CD4-positive, alpha-beta T cell treated with Interferon alpha-2 for 1 hour (primary cell): ENCODE measurements at places on chromosomes 12 and 14.

DNA sequence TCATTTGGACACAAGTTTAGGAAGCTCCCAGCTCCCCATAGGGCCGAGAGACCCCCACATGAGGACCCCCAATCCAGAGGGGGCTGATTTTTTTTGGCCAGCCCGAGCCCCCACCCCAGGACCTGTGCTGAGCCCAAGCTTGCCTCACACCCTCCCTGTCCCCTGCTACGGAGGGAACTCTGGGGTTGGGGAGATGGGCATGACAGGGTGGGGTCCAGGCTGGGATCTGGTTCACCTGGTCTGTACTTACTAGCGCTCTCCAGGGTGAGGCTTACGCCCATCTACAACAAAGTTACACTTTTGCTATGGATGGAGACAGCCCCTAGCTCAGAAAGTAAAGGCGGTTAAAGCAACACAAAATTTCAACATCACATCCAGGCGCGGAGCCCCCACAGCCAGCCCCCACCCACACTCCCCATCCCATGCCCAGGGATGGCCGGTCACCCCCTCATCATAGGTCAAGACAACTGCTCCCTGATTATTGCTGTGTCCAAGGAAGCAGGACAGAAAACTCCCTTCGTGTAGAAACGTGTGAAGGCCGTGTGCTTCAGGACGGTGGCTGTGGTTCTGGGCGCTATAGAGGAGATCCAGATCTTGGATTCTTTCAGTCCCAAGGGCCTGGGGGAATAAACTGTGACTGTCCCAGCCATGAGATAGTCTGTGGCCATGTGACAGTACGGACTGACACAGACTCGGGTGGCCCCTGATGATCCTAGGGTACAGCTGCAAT is 10.7 kb downstream of the SLC25A29 start:
- no peak for DNase-seq

GRCh38 chr12:78880078-78880477 is 15.5 kb downstream of the SYT1 start:
- DNase-seq = no peak

DNA sequence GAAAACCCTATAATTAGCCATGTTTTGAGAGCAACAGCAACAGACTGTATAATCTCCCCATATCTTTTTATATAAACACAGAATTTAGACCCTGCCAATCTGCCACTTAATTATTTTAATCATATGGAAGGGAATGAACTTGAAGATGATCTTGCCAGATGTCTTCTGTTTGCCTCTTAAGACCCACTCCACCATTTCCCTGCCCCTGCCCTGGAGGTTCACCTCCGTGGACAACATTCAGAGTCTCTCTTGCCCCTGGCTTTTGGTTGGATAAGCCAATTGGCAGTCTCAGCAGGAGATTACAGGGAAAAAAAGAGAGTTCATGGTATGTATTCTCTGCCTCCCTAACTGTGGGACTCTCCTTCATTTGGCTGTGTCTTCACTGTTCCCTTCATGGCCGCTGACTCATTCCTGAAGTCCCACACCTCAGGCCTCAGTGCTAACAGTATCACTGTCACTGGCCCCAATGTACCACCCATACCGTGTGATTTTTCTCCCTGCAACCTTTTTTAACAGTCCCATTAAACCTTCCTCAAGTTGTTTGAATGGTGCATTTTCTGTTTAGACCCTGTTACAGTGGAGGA is 184.8 kb downstream of the PIK3C2G start:
- DNase-seq = no peak

- DNase-seq = no peak
Measured at GRCh38 chr12:19577281-19577530, 137.9 kb downstream of the AEBP2 start.

GRCh38 chr12:109600481-109600880 is 26.9 kb downstream of the MVK start:
- DNase-seq = no peak

DNA sequence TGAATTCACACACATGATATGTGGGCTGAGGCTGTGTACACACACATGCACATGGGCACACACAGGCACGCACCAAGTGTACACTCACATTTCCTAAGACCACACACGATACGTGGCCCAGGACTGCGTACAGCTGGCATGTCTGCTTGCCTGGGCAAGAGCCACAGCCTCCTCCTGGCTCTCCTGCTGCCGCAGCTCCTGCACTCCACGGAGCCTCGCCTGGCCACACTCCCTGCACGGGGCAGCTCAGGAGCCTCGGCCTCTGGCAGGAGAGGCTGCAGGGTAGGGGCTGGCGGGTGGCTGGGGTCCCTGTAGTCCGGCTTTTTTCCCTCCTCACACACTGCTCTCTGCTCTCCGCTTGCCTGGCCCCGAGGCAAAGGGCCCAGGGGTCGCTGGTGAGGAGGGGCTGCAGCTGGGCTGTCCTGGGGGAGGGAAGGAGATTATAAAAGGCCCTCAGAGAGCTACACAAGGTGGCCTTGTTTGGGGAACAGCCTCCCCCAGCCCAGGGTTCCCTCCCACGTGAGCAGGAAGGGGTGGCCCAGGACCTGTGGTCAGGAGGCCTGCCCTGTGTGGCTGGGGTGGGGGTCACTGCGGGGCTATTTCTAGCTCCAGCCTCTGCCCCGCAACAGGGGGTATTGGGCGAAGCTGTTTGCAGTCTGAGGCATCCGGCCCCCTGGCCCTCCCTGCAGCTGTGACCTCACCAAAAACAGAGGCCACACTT is 89.0 kb upstream of the SFSWAP start:
- DNase-seq = no peak

DNA sequence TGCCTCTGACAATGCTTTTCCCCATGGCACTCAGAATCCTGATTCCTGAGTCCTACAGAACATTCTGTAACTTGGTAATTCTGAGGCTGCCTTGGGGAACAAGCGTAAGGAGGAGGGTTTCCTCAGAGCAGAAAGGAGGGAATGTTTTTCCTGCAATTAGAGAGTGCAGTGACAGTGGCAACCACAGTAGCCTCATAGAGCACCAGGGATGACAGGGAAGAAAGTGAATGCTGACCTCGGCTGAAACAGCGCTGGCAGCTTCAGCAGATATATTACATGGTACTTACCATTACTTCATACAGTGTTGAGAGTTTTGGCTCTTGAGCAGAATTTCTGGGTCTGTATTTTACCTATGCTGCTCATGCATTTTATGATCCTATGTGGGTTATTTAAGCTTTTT is 757.1 kb downstream of the NRXN3 start:
- DNase-seq = no peak

DNA sequence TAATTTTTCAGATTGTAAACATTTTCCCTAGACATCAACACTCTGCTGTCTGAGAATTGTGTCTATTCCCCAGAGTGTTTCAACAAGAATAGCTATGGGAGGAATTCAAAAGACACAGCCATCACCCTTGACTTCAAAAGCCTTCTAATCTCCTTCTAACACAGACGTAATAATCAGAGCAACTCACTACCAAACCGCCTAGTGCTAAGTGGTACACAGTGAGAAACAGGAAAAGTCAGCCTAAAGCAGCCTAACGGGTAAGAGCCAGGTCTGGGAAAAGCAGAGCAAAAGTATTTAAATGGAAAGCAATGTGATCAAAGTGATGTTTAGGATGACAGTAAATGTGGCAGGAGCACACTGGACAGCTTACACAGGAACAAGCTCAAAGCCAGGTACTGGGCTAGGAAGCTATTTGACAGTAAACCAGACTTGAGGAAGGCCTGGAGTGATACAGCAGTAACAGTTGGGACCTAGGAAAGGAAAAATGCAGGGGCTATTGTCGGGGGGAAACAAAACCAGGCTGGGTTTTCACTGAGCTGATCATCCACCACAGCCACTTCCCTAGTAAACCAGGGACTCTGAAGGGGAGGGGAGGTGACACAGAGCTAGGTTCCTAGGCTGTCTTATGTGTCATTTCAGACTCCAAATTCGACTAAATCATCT is 29.4 kb downstream of the CORO1C start:
- DNase-seq = no peak

- no peak for DNase-seq
Measured at GRCh38 chr14:22650960-22651521, 6.9 kb upstream of the OR6J1 start.

DNA sequence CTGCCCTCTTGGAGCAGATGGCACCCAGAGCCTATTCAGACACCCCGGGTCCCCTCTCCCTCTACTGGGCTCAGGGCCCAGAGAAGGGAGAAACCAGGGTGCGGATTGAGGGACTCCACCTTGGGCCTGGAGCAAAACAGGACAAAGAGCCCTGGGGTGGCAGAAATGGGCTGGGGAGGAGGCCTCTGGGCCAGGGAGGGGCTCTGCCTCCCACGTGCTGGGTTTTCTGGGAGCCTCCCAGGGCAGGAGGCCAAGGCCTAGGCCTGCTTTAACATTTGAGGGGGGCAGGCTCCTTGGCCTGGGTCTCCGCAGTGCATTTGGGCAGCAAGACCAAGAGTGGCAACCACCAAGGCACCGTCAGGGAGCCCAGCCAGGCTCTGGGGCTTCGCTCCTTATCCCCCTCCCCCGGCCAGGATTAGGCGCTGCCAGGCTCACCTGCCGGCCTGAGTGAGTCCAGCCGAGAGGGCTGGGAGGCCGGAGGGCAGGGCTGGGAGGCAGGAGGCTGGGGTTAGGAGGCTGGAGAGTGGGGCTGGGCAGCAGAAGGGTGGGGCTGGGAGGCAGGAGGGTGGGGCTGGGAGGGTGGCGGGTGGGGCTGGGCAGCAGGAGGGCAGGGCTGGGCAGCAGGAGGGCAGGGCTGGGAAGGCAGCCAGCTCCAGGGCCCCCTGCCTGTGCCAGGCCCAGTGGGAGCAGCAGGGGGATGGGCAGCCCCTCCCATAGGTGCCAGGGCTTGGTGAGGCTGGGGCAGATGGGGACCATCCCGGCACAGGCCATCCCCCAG is 101.8 kb upstream of the EIF5 start:
- no peak for DNase-seq
